ENCODE measurements at places on chromosomes 13 and 19. TPM values are rescaled to one million over a fixed set of nuclear protein-coding genes. Genes with fewer than 3 reads are reported as not detected.

Gene OR7C1
- total RNA-seq, result not detected

Gene URAD
- total RNA-seq, result not detected

Gene YJEFN3
- total RNA-seq, result 19.0 TPM

Gene CEACAM4
- total RNA-seq, result not detected

Gene PCP2
- 1.5 TPM for total RNA-seq

Gene ZNF558
- total RNA-seq, result 83.7 TPM

Gene LRRC4B
- total RNA-seq, result 16.3 TPM

Gene CCDC61
- 24.9 TPM for total RNA-seq

Gene MIA
- 1.4 TPM for total RNA-seq

Gene PRKCG
- 19.3 TPM for total RNA-seq

Gene RGS9BP
- 0.11 TPM for total RNA-seq

Gene KANK3
- total RNA-seq, result 2.3 TPM

Gene TMEM238
- total RNA-seq, result 2.3 TPM

Gene UQCRFS1
- 26.1 TPM for total RNA-seq

Gene FGF21
- total RNA-seq, result not detected

Gene MYH14
- total RNA-seq, result 52.3 TPM

Gene HIF3A
- 175 TPM for total RNA-seq

Gene ICAM3
- 2.3 TPM for total RNA-seq

Gene ZNF569
- total RNA-seq, result 5.4 TPM

Gene TEKTIP1
- 2.6 TPM for total RNA-seq

Gene PNMA8A
- total RNA-seq, result 25.9 TPM

Gene HOMER3
- 53.7 TPM for total RNA-seq

Gene MEDAG
- total RNA-seq, result 7.5 TPM

Gene PRODH2
- not detected for total RNA-seq

All from mesothelial cell of epicardium (in vitro differentiated cells).